Smooth muscle cell of the brain vasculature (primary cell): ENCODE measurements at places on chromosomes 7 and 10.

GRCh38 chr7:92748495-92748894 lies 87.9 kb downstream of the CDK6 start:
- DNase-seq, result no peak

- no peak for DNase-seq
Measured at GRCh38 chr10:59012839-59013238, 163.6 kb upstream of the PHYHIPL start.

GRCh38 chr7:69833964-69834363 lies 235.7 kb downstream of the AUTS2 start:
- DNase-seq, result no peak

- no peak for DNase-seq
Measured at GRCh38 chr7:45976485-45976856, 55.4 kb upstream of the IGFBP3 start.
